ENCODE measurements at places on chromosomes 12 and 14. TPM values are rescaled to one million over a fixed set of nuclear protein-coding genes. Genes with fewer than 3 reads are reported as not detected.

Gene CELA1
- not detected for total RNA-seq

Gene C12orf54
- not detected for total RNA-seq

Gene PKP2
- 9.0 TPM for total RNA-seq

Gene CDKN3
- 77.2 TPM for total RNA-seq

Gene HOXC4
- total RNA-seq = 3.1 TPM

Gene DBX2
- not detected for total RNA-seq

Gene RERG
- total RNA-seq = 0.26 TPM

Gene CLEC7A
- total RNA-seq = not detected

Gene P2RX7
- not detected for total RNA-seq

Data from A549 treated with AZD2906 at 1 μM for 4 hours (cell line).